ENCODE measurements at places on chromosomes 3 and 15.
A peak's percentile ranks its signal among the peaks of the same experiment; 100 is the strongest.

DNA sequence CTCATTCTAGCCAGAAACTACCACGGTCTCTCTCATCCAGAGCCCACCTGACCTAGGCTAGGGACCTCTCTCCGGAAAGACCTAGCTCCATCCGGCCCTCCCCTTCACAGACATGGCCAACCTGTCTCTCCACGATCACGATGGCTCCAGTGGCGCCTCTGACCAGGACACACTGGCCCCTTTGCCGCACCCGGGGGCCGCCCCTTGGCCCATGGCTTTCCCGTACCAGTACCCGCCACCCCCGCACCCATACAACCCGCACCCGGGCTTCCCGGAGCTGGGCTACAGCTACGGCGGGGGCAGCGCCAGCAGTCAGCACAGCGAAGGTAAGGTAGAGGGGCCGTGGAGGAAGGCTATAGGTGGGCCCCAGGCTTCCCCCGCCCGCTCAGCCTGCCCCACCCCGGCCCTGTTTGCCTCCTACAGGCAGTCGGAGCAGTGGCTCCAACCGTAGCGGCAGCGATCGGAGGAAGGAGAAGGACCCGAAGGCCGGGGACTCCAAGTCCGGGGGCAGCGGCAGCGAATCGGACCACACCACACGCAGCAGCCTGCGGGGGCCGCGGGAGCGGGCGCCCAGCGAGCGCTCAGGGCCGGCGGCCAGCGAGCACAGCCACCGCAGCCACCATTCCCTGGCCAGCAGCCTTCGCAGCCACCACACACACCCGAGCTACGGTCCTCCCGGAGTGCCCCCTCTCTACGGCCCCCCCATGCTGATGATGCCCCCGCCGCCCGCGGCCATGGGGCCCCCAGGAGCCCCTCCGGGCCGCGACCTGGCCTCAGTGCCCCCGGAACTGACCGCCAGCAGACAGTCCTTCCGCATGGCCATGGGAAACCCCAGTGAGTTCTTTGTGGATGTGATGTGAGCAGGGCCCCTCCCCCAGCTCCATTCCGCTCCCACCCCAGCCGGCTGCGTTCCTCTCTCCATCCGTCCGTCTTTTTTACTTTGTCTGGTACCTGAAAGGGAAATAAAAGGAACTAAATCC is 4.5 kb upstream of the AP2M1 start:
- DNase-seq: no peak

- DNase-seq: peak; percentile 20
These were observed 133.2 kb upstream of the DAZL start for GRCh38 chr3:16738451-16738850.

- DNase-seq: no peak
These were observed 8.8 kb downstream of the ARID3B start for GRCh38 chr15:74549816-74550215.

- no peak for DNase-seq
These were observed 18.0 kb upstream of the PLXNA1 start for GRCh38 chr3:126964950-126965349.

GRCh38 chr15:62209821-62210220 is 44.7 kb upstream of the C2CD4B start:
- DNase-seq: no peak

DNA sequence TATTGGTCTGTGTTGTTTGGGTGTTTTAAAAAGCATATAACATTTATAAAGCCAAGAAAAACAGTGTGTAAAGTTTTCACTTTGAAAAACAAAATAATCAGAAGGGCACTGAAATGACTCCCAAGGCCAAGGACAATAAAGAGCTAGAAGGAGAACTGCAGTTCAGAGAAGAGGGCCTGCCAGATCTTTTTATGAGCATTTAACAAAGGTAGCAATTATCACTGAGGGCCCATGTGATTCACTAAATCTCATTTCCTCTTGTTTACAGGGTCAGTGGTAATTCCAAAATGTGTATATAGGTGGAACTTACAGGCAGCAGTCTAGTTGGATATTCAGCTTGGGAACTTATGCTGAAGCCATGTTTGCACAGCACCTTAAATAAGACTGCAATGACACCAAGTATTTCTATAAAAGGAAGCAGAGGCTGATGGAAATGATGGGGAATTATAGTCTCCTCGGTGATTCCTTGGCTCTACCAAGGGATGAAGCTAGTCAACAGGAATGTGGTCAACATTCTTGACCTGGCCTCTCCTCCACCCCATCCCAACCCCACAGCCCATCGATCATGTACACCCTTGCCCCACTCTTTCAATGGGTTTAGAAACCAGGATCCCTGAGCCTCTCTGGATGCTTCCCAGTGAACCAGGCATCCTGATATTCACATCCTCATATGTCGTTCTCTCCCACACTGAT is 54.4 kb upstream of the THUMPD3 start:
- no peak for DNase-seq
